ENCODE measurements at places on chromosomes 6 and 20.

DNA sequence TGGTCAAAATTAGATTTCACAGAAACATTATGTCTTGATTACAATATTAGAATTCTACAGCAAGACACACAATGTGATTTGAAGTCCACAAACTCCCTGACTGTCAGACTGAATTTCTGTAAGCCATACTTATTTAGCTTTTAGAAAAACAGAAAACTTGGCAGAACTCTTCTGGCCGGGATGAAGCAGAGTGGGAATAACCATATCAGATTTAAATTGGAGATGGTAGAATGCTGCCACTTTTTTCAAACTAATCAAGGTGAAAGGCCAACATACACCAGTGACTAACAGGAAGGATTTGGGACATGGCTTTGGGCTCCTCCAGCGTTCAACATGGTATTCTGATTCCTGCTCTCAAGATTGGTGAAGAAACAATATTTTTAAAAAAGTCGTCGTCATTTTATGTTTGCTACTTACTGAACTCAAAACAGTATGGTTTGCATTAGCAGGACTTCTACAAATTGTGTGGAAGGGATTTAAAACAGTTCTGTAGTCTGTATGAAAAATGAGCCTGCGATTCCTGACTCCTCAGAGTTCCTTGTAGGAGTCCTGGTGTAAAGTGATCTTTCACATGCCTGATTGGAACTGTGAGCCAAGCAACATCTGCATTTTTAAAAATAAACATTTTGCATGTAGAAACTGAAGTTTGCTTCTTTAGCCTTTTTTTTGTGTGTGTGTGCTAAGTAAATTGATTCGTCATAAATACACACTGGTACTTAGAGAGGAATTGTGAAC, 297.9 kb upstream of the SOX4 start:
- DNase-seq, result no peak

DNA sequence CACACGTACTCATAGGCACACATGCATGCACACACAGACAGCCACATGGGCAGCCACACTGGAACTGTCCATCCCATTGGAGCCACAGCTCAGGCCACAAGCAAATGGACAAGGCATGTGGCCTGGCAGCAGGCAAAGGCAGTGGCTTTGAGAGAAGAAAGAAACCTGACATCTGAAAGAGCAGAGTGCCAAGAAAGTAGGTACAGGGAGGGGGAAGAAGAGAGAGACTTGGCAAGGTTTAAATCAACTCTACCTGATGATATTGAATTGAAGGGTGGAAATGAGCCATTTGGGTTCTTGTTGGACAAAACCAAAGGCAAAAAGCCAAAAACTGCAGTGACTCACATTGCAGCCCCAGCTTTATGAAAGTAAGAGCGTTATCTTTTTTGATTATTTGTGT, 142.7 kb downstream of the PCSK2 start:
- no peak for DNase-seq

DNA sequence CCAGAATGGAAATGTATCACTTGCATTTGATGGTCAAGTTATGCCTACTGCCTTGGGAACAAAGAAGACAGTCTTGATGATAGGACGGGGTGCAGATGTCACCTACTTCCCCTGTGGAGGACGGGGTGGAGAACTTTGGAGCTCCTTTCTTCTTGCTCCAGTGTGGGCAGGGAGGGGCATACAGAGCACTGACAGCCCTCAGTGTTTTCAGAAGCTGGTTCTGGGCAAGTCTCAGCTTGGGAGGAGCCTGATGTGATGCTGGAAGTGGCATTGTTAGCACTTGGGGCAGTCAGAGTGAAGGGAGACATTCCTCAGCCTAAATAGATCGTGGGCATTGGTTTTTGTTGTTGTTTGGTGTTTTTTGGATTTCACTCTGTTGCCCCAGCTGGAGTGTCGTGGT, 59.7 kb downstream of the SYNJ2 start:
- DNase-seq, result no peak

GRCh38 chr6:17705778-17706579, 746 bp downstream of the NUP153 start:
- DNase-seq, result peak; percentile 62

- no peak for DNase-seq
These were observed 13.6 kb upstream of the ZBTB9 start for GRCh38 chr6:33440649-33441309.

- DNase-seq, result no peak
These were observed 491.8 kb downstream of the KIF16B start for GRCh38 chr20:16081421-16081820.

DNA sequence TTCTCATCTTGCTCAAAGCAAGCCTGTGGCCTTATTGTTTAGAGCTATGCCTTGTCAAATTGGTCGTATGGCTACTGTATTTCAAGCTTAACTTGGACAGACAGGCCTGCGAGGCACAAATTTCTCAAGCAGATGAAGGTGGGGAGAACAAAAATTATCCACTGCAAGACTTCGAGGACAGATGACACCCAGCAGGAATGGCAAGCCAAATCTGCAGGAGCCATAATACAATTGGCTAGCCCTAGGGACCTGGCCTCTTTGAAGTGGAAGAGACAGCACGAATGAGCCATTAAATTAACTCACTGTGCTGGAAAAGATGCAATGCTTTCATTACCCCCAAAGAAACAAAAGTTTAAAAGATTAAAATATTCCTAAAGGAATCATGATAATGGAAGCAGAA, 5.0 kb upstream of the BLOC1S5 start:
- DNase-seq, result no peak

DNA sequence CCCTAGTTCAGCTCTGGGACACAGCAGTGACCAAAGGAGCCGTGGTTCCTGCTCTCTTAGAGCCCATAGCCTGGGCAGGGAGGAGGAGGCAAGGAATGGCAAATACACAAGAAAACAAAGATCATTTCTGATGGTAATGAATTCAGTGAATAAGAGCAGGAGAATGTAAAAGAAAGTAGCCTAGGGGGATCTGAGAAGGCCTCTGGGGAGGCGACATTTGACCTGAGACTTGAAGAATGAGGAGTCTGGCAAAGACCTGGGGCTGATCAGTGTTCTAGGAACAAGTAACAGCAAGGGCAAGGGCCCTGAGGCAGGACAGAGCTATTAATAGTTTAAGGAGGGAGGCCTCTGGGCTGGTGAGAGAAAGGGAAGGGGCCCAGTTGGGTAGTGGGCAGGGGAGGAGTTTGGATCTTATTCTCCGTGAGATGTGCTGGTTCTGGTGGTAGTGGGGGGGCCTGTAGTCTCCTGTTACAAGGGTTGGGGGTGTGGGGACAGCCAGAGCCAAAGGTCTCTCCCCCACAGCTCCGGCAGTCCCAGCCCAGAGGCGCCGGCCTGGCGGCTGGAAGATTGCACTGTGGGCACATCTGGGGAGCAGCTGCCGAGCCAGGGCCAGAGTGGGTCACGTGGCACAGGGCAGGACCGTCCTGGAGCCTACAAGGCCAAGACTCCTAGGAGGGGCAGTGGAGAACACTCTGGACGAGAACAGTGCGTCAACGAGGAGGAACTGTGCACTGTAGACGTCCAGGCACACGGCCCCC, 9.3 kb upstream of the ID1 start:
- DNase-seq, result no peak

- DNase-seq, result no peak
These were observed 25.8 kb upstream of the ADGRF5 start for GRCh38 chr6:46947497-46947896.

GRCh38 chr6:148193063-148193680, 149.5 kb upstream of the SASH1 start:
- no peak for DNase-seq

- no peak for DNase-seq
These were observed 55.1 kb upstream of the LAMA2 start for GRCh38 chr6:128827675-128828464.

DNA sequence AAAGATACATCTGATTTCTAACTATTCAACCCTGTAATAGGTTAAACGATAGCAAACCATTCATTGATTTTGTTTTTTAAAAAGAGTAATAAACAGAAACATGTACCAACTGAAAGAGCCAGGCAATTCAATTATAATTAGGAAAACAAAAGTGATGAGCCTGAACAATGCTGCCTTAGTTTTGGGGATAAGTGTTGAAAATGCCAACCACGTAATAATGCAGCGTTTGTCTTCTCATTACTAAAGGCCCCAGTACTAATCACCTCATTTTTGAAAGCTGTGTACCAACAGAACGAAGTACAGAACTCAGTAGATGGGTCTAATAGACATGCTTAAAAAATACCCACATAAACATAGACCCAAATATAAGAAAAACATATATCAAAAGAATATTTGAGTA, 663.6 kb upstream of the CHD6 start:
- no peak for DNase-seq

- DNase-seq, result no peak
These were observed 5.9 kb upstream of the LPIN3 start for GRCh38 chr20:41334443-41335421.

DNA sequence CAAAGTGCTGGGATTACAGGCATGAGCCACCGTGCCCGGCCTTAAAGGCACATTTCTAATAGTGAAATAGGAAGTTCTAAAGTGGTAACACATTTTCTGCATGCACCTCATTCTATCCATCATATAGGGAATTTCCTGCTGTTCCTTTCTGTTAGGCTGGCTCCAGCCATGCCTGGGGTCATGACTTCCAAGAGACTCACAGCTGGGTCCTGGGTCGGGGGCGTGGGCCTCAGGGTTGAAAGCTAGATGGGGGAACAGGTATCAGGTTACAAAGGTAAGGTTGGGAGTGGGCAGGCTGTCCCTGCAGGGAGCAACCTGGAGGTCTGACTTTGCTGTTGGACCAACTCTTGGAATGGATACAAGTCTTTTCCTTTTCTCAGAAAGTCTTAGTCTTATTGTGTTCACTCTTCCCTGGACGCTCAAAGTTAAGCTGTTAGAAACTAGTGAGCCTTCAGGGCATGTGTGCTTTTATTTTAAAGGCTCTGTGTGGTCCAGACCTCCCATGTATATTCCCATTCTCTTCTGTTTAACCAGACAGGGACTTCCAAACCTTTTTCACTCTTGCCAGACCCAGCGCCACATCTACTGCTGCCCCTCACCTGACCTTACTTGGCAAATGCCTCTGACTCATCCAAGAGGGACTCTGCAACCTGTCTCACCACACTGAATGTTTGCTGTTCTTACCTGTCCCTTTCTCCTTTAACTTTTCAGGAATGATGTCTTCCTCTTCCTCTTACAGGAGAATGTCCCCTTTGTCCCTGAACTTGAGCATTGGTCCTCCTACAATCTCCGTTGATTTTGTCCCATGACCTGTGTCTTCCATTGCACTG, 64.4 kb downstream of the TMEM170B start:
- no peak for DNase-seq

GRCh38 chr20:10177326-10177725, 41.3 kb upstream of the SNAP25 start:
- no peak for DNase-seq

- DNase-seq, result no peak
These were observed 10.4 kb upstream of the SNX9 start for GRCh38 chr6:157812425-157813171.

- DNase-seq, result no peak
These were observed 26.4 kb downstream of the FRK start for GRCh38 chr6:116034327-116034726.

GRCh38 chr6:97630604-97631003, 347.6 kb upstream of the MMS22L start:
- DNase-seq, result no peak

DNA sequence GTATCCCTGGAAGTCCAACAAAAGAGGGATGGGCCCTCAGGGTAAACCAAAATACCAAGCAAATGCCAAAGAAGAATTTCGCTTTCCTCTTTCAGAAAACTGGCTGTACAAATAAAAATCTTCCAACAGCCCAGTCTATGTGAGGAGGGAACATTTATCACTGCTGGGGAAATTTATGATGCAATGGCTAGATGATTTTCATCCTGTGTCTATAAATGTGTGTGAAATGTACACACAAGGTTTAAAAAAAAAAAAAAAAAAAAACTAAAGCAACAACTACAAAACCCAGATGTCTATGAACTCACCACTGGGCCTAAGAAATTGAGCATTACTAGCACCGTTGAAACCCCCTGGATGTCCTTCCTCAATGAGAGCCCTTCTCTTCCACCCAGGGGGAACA, 68.7 kb upstream of the SLC4A11 start:
- no peak for DNase-seq

- no peak for DNase-seq
These were observed at the start of gene SCGN for GRCh38 chr6:25652007-25652515. Gene SCGN (plus strand): TSS chr6:25652215. CDS start chr6:25652404, 189 bp downstream.

DNA sequence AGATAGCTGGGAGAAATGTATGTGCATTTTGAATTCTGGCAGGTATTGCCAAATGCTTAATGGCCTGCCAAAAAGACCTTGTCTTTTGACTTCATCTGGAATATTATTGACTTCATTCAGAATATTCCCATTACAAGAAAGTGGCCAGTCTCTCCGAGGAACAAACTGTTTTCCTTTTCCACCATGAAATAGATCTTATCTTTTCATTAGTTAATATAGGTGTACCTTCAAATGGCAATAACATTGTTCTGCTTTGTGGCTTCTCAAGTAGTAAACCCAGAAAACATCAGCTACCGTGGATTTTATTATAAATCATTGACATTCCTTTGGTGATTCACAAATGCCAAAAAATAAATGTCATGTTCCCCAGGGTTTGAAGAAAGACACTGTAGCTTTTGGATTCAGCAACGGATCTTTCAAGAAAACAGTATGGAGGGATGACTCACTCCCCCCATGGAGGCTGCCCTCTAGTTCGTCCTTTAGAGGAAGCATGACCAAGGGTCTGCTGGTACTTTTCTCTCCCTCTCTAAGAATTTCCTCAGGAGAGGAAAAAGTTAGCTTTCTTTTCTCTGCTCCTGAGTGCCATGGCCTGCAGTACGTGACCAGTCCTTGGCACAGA, 1.1 kb upstream of the RNF182 start:
- no peak for DNase-seq

DNA sequence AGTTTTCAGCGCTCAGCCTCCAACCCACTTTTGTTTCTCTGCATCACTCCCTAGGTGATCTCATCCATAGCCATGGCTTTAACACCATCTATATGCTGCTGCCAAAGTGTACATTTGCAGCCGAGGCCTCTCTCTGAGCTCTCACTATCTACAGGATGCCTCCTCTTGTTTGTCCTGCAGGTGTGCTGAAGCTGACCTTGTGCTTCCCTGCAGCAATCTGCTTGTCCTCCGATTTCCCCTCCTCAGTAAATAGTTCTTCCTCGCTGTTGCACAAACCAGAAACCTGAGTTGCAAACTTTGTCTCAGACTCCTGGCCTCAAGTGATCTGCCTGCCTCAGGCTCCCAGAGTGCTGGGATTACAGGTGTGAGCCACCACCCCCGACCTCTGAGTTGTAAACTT, 3.7 kb upstream of the TXNDC5 start:
- no peak for DNase-seq

- DNase-seq, result no peak
These were observed 32.0 kb upstream of the RNF8 start for GRCh38 chr6:37321516-37322415.

All from stimulated activated CD4-positive, alpha-beta T cell treated with anti-CD3 and anti-CD28 coated beads, Interleukin-1b, Interleukin-23, amount 100 ng/mL, for 1 hour (primary cell).